ENCODE measurements at places on chromosomes 12 and 14.

DNA sequence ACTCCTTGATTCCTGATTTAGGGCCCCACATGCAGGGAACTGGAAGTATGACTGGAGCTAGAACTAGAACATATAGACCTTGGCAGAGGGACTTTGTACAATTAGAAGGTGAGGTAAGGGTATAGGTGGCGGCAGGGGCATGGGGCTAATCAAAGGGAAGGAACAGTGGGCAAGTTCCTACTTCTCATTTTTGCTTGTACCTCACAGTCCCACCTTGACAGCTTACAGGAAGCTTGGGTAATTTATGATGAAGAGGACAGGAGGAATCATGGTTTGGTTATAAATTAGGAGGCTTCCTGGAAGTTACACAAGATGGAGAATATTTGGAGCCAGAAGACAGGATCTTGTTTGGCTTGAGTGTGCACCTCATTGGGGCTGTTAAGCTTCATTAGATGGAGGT lies 33.4 kb downstream of the SUSD6 start:
- DNase-seq: no peak

- DNase-seq: no peak
These were observed 59.7 kb downstream of the LGMN start for GRCh38 chr14:92688434-92689375.

- DNase-seq: no peak
These were observed 89.2 kb downstream of the NUAK1 start for GRCh38 chr12:106049546-106049945.

DNA sequence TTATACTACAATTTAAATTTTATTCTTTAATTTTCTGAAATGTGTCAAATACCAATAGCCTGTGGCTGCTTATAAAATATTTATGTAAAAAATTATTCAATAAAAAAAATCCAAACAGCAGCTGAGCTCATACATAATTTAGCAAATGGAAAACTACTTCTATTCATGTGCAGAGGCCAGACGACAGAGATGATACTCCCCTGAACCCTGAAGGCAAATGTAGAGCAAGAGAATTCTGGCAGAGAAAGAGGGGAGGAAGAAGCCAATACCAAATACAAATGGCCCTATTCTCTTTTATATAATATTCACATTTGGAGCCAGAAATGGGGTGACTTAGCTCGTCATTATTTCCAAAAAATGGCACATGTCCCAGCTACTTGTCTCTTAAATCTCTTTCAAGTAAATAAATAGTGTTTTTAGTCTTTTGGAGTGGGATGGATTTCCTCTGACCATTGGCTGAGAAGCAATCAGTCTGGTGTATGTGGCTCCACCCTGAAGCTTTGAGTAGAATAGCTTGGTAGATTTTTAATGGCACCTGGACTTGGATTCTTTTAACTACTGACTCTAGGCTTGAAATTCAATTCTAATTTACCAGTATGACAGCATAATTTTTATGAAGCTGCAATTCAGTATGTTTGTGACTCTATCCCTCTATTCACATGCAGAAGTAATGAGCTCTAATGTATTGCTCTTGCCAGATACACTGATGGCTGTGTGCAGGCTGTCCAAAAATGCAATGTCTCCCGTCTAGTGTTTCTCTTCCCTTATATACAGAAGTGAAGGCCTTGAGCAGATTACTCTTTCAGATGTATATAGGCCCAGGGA lies 113.4 kb upstream of the SCAF11 start:
- no peak for DNase-seq

DNA sequence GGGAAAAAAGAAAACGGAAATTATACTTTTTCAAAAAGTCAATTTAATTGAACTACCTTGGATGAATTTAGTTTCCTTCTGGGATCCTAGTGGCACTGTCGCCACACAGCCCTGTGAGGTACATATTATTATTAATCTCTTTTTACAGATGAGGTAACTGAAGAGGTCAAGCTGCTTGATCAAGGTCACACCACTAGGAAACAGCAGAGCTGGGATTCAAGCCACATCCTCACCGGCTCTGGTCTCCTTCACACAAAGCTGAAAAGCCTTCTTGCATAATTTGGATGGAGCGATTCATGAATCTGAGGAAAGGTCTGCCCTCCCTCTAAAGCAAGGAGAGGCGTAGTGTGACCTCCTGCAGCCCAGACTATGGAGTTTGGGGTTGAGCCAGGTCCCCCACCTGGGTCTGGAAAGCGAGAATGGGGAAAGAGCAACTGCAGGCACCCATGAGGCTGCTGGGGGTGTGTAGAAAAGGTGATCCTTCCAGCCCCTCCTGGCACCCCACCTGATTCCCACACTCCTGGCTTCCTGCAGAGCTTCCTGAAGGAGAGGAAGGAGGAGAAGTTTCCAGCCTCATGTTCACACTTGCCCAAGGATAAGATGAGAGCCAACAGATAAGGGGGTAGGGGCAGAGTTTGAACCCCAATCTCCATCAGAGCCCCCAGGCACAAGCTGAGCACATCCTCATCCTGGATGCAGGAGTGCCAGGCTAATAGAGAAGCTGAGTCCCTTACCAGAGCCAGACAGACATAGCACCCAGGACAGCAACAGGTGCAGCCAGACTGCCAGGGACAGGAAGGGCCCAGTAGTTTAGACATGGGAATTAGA lies 3.9 kb upstream of the KRT79 start:
- no peak for DNase-seq

DNA sequence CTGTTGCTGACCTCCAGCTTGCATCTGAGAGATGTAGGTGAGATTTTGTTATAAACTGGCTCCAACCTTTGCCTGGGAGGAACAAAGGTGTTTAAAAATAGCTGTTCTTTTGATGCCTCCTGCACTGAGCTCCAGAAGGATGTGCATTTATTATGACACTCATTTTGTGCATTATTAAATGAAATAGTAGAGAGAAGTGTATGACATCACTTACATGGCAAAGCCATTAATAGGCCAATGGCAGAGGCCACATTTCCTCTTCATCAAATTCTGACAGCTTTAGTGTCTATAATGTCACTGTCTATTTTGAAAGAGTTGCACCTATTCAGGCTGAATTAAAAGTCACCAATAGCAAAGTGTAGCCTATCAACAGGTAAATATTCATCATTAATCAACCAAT lies 564.6 kb downstream of the FLRT2 start:
- DNase-seq: no peak

DNA sequence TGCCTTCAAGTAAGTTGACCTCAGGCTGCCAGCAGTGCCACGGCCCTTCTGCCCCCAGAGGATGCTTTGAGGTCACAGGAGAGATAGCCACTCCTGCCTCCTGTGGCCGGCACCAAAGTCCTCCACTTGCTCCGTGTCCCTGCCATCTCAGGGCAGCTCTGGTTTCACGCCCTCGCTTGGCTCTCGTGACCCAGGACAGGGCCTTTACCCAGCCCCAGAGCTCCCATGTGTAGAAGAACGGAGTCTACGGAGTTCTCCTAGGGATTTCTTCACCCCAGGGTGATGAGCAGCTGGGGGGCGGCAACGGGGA lies 178.1 kb downstream of the ADGRD1 start:
- DNase-seq: no peak

DNA sequence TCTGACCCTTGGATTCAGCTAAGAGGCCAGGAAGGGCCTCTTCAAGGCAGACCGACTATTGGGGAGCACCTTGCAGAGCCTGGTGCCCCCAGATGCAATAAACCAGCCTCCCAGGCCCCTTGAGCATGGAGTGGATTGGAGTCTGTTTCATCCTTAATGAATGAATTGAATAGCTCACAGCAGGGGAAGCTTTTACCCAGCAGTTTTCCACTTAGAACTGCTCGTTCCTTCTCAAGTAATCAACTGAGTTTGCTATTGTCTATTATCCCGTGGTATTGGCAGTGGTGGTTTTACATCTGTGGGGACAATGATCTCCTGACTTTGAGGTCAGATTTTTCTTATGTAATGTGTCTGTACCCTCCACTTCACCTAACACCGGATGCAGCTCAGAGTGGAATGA lies 197.6 kb downstream of the AACS start:
- DNase-seq: no peak

DNA sequence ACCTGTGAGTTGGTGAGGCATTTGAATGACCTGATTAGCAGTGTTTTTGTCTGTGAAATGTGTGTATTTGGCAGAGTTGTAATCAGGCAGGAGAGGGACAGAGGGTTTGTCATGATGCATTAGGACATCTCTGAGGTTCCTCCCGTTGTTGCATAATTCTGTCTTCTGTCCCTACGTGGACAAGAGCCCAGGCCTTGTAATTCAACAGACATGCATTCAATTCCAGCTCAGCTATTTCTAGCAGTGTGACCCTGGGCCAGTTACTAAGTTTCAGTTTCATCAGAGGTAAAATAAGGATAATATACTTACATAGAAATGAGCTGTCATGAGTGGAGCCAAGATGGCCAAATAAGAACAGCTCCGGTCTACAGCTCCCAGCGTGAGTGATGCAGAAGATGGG lies 208.6 kb downstream of the SLC38A4 start:
- no peak for DNase-seq

GRCh38 chr12:112539221-112539620 lies 120.5 kb downstream of the PTPN11 start:
- DNase-seq: no peak

DNA sequence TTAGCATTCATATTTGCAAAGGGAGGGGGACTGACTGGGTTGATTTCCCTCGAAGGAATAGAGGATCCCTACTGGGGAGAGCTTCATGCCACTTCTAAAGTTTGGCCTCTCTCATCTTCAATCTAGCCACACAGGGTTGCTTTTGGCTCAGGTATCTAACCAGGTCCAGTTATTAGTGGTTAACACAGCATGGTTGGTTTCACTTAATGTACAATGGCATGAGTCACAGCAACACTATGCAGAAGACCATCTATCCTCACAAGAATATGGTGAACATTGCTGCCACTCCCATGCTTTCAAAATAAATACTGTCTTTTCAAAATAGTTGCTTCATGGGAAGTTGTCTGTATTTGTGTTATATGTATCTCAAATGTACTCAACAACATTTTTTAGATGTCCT lies 6.6 kb upstream of the RAB3IP start:
- DNase-seq: no peak
